ENCODE measurements at places on chromosomes 7 and 10.
A peak's percentile ranks its signal among the peaks of the same experiment; 100 is the strongest.

DNA sequence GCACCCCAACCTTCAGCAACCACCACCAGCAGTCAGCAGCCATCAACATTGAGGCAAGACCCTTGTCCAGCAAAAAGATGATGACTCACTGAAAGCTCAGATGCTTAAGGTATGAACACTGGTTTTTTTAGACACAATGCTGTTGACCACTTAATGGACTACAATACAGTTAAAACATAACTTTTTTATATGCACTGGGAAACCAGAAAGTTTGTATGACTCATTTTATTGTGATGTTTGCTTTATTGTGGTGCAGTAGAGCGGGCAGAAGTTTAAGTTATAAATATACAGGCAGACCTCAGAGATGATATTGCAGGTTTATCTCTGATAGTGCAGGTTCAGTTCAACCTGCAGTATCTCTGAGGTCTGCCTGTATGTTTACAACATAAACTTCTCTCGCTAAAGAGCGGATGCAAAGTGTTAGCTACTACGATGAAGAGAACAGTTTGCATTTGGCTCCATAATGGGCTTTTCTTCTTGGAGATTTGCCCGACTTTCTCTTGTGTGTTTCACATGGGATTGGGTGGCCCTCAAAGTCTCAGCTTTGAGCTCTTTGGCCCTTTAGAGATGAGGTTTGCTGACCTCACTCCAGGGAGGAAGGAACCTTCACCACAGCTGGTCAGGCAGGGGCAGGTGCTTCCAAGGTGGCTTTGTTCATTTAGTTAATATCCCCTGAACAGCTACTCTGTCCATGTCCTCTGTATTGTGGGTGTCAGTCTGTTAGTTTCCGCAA lies 84.4 kb upstream of the SHH start:
- DNase-seq = peak; percentile 77

DNA sequence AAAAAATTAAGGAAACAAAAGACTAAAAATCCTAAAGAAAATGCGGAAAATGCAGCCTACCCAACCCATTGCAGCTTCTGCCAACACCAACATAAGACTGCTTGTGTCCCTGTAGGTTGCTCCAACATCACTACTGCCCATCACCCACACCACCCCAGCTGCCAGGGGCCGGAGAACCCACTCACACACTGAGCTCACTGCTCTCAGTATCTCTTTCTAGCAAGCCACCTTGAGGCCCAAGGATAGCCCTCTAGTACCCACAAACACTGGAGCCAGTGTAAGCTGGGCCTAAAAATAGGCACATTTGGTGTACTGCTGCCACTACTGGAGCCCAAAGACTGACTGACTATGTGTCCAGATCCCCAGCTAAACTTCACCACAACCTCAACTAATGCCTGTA lies 67.3 kb downstream of the MEST start:
- DNase-seq = no peak

DNA sequence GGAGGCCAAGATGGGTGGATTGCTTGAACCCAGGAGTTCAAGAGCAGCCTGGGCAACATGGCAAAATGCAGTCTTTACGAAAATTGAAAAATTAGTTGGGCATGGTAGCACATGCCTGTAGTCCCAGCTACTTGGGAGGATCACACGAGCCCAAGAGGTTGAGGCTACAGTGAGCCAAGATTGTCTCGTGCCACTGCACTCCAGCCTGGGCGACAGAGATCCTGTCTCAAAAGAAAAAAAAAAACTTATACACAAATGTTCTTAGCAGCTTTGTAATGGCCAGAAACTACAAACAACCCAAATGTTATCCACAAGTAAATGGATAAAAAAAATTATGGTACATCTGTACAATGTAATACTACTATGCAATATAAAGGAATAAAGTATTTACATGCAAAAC lies 12.6 kb downstream of the NT5C2 start:
- no peak for DNase-seq

DNA sequence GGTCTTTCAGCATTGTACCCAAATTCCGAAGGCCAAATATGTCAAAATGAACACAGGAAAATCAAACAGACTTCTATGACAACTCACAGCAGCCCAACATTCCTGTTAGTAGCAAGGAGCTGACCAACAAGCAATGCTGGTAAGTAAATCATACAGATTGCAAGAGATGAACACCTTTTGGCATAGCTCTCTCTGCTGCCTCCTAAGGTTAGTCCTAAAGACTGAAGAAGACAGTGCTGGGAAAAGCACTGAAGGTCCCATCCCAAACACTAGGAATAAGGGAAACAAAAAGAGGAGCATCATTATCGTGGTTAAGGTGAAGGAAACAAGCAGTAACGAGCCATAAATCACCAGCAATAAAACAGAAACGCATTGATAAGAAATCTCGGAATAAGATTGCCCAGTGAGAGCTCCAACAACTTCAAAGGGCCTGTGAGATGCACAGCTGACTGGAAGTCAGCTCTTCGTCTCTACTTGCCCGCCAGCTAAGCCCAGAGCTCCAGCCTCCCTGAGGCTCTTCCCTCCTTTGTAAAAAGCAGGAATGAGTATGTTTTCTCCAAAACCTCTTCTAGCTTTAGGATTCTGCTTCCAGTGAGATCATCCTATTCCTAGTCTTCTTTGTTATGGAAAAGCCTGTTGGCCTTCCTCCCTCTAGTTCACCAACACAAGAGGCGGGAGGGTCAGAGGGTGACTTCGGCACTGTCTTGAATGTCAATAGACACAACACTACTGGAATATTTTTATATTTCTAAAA lies 15.3 kb downstream of the NUDT5 start:
- DNase-seq = no peak

- DNase-seq = no peak
Measured at GRCh38 chr7:78473571-78474301, 675.2 kb downstream of the PHTF2 start.

- no peak for DNase-seq
Measured at GRCh38 chr7:47537716-47538675, 43.9 kb downstream of the TNS3 start.

DNA sequence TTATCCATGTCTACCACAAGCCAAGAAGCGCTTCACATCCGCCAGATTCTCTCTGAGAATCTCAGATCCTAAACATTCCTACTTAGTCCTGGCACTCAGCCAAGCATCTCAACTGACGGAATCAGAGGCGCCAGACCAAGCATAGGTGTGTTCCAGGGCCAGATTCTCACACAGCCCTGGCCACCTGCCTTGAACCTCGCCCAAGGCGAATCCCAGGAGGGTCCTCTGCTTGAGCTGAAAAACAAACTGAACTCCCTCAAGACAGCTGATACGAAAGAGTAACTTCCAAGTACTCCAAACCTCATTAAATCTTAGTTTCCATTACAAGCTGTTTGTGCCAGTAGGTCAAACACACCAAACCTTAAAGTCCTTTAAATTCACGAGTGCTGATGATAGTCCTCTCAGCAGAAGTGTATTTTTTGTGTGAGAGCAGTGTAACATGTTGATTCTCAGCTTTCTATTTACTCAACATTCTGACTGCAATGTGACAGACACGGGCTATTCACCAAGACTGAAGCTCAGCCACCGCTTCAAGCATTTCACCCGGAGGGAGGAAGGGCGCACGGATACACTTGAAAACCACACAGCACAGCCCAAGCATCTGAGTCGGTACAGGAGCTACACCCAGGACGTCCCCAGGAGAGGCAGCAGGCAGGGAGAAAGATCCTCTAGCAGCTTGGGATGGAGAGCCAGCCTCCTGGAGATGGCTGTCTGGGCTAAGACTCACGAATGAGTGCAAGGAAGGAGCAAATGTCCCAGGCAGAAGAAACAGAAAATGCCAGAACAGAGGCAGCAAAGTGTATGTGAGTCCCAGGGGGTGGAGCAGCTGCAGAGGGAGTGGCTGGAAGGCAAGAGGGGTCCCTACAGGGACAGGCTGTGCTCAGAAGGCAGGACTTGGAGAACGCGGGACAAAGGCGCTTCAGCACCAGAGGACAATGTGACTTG lies 6.0 kb downstream of the PARD3 start:
- no peak for DNase-seq

GRCh38 chr10:50604809-50605208 lies 18.9 kb downstream of the SGMS1 start:
- peak; percentile 33 for DNase-seq

- DNase-seq = peak; percentile 86
Measured at GRCh38 chr10:29946953-29947700, 112.3 kb downstream of the JCAD start.

GRCh38 chr7:117412946-117413559 lies 14.2 kb downstream of the ASZ1 start:
- no peak for DNase-seq

DNA sequence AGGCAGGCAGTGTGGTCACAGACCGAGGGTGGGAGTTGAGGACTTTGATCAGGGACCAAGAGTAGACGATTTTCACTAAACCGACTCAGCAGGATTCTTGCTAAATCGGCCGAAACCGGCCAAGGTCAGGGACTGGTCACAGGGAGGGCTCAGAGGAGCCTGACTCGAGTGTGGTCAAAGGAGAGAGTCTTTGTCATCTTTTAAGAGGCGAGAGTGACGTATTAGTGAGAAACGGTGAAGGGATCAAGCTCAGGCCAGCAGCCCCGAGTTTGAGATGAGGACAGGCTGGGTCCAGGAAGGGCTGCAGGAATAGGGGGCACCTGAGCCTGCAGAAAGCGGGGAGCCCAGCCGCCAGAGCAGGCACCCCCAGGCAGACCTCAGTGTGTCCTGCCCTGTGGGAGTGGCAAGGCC lies 41.6 kb upstream of the FAM20C start:
- no peak for DNase-seq

DNA sequence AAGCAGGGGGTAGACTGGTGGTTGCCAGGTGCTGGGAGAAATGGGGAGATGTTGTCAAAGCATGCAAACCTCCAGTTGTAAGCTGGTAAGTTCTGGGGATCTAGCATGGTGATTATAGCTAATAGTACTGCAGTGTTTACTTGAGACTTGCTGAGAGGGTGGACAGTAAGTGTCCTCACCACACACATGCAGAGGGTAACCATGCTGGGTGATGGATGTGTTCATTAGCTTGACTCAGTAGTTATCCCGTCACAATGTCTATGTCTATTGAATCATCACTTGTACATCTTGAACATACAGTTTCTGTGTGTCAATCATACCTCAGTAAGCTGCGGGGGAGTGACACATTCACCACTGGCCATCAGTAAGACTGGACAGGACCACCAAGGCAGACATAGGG lies 42.1 kb downstream of the GSDME start:
- DNase-seq = no peak

GRCh38 chr10:106577266-106577665 lies 587.2 kb downstream of the SORCS1 start:
- DNase-seq = peak; percentile 75

GRCh38 chr7:82559193-82559805 lies 115.7 kb upstream of the CACNA2D1 start:
- DNase-seq = no peak

DNA sequence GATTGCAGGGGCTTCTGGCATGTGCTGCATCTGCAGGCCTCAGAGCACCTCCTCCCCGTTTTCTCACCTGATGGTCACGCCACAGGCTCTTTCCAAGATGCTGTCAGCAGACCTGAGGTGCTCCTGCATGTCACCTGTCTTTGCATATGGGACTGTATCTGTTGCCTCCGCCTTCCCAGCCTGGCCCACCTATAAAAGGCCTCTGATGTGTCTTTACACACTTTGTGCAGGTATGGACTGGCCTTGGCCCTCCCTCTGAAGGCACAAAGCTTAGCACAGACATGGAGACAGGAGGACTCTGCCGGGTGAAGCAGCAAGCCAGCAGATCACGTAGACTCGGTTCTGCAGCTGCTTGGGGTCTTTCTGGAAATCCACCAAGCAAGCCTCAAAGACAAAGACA lies 220.9 kb upstream of the PPP2R2D start:
- no peak for DNase-seq

- no peak for DNase-seq
Measured at GRCh38 chr7:41217306-41217705, 485.6 kb downstream of the INHBA start.

- DNase-seq = no peak
Measured at GRCh38 chr7:28784171-28784902, 173.8 kb downstream of the TRIL start.

GRCh38 chr7:106071356-106071998 lies 40.6 kb downstream of the SYPL1 start:
- no peak for DNase-seq

GRCh38 chr10:50538555-50539398 lies 85.0 kb downstream of the SGMS1 start:
- no peak for DNase-seq

DNA sequence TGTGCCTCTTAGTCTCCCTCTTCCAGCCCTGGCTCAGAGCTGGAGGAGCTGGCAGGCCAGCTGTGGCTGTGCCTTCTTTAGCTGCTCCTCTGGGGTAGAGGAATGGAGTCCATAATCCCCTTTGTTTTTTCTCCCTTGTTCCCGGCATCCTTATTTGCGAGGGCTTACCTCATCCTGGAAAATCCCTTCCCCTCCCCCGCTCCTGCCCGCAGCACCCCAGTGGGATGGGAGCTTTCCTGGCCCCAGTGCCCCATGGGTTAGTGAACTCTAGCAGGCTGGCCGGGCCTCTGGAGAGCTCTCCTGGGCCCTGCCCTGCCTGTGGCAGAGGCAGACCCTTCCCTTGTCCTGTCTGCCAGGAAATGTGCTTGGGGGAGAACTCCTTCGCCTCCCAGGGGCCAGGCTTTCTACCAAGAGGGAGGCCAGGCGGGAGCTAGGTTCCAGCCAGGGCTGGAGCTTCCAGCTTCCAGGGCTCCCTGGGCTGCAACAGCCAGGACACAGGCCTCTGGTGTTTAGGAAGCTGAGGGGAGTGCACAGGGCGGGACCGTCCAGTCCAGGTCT lies 16.5 kb upstream of the TRIM8 start:
- peak; percentile 85 for DNase-seq

DNA sequence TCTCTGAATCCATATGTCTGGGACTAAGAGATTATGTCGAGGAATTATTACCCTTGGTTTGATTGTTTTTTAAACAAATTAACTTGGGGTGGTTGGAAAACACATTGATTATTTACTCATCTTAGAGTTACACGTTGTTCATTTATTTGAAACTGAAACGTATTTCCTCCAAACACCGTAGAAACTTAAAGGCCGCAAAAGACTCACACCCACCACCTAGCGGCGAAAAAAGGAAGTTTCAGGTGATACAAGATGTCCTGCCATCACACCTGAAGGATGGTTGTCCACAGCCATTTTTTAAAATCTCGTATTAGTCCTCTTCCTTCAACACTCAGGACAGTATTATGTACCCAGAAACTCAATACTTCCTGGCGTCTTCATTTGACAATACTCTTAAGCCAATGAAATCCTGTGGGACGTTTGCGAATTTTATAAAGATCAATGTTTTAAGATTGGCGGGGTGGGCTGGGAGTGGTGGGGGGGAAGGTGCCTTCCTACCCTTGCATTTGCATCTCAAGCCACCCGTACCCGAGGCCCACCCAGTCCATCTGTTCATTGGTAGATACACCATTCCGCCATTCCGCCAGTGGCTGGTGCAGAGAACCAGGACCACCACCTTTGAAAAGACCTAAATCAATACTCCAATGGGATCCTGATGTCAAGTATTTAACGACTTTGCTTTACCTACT lies 1.4 kb upstream of the LCOR start:
- peak; percentile 66 for DNase-seq

- no peak for DNase-seq
Measured at GRCh38 chr7:24727154-24728120, 29.8 kb downstream of the GSDME start.

DNA sequence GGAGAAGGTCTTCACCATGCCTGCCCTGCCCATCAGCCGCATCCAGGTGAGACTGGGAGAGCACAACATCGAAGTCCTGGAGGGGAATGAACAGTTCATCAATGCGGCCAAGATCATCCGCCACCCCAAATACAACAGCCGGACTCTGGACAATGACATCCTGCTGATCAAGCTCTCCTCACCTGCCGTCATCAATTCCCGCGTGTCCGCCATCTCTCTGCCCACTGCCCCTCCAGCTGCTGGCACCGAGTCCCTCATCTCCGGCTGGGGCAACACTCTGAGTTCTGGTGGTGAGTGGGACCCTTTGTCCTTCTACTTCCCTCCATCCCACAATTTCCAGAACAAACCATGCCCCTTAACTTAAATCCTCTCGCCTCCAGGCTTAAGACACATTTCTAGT lies 2.5 kb downstream of the PRSS2 start:
- no peak for DNase-seq
